DMS 273 treated with DMSO at 0.1 percent for 48 hours (cell line): ENCODE measurements at places on chromosomes 6 and 20.
A peak's percentile ranks its signal among the peaks of the same experiment; 100 is the strongest.

DNA sequence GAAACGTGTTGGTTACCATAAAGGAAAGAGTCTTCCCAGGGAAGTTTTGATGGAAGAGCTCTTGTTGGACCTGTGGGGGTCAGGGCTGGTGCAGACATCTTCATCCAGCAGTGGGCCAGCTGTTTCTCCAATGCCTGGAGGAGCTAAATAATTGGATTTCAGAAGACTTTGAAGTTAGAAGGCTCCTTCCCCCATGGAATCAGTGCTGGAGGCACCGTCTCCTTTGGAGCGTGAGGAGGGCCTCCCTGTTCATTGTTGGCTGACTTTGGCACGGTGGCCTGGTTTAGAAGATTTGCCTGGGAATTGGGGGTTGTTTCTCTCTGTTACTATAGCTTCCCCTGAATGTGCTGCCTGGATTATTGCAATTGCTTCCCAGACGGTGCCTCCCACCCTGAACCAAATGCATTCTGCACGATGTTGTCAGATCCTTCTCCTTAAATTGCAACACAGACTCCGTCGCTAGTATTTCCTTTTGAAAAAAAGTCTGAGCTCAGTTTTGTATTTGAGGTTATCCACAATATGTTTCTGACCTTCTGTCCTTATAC is 27.7 kb upstream of the KCNG1 start:
- DNase-seq = no peak

DNA sequence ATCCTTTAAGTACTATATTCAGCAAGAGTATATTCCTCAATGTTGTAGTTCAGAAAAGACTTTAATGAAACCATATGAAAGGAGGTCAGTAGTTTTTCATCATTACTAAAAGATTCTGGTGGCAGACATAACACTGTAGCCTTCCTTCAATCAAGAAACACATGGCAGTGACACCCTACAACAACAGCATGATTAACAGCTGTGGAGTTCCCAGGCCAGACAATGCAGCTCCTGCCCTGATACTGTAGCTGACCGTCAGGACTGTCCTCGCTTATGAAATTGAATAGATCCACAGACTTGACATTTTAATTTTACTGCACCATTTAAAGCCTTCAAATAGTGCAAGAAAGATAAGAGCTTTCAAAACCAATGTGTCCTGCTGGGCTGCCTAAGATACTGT is 43.6 kb downstream of the USP45 start:
- no peak for DNase-seq

GRCh38 chr6:126831461-126831860 is 287.0 kb upstream of the RSPO3 start:
- DNase-seq = no peak

- peak; percentile 68 for DNase-seq
Observed at GRCh38 chr6:138815797-138816528, 20.1 kb downstream of the ECT2L start.

GRCh38 chr20:36467076-36467999 is 74.0 kb upstream of the MYL9 start:
- peak; percentile 90 for DNase-seq

DNA sequence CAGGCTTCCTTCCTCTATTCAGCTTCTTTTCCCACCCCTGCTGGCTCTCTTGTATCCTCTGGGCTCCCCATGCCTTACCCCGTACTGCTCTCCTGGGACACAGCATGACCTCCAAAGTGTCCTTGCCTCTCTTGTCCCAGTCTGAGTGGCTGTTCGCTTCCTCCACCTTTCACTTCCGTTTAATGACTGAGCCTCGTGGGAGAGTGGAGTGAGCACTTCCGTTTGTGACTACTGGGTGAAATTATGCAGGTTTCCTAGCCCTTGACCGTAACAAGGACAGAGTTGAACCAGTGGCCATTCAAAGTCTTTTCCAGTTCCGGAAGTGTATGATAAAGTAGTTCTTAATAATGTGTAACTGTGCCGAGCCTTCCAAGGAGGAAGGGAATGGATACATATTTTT is 109.2 kb downstream of the ARID1B start:
- DNase-seq = no peak

- no peak for DNase-seq
Observed at GRCh38 chr6:158646023-158646910, 1.7 kb upstream of the DYNLT1 start.

GRCh38 chr20:62537649-62538292 is 62.0 kb upstream of the GATA5 start:
- no peak for DNase-seq

- DNase-seq = no peak
Observed at GRCh38 chr20:33910056-33910455, 83.7 kb upstream of the RALY start.

DNA sequence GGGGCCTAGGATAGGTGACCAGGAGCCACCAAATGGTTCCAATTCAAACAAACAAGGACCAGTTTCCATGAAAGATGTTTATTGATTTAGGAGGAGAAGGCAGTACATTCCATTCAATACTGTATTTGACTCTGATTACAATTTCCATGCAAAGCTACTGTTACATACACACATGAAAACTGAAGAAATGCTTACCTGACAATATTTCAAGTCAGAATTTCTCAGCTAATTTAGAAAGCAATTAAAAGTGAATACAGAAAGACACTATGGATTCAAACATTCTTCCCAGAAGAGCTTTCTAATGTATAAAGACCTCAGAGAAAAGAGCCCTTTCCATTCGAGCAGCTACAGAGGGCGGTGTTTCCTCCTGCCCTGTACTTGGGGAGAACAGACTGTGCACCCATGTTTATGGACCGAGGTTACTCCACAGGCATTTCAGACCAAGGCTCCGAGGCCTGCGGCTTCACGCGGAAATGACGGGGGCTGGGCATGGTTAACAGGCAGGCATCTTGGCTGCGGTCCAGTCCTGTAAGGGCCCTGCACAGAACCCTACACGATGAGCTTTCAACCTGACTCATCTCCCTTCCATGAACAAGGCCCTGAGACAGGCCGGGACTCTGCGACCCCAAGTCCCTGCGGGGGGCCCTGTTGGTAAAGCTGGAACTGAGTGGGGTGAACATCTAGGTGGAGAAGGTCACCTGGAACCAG is 25.7 kb upstream of the TCFL5 start:
- DNase-seq = no peak

DNA sequence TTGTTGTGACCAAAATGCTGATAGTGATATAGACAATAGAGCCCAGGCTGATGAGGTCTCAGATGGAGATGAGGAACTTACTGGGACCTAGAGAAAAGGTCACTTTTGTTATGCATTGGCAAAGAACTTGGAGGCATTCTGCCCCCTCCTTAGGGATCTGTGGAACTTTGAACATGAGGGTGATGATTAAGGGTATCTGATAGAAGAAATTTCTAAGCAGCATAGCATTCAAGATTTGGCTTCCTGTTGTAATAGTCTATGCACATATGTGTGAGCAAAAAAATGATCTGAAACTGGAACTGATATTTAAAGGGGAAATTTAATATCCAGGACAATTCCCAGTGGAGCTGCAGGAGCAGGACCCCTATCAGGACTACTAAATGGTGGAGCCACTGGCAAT is 17.1 kb downstream of the HLA-A start:
- no peak for DNase-seq

- no peak for DNase-seq
Observed at GRCh38 chr6:136236466-136237293, 13.4 kb downstream of the MTFR2 start.

- no peak for DNase-seq
Observed at GRCh38 chr6:1970151-1970561, 275.2 kb downstream of the GMDS start.

- DNase-seq = no peak
Observed at GRCh38 chr6:101730954-101731353, 337.4 kb downstream of the GRIK2 start.

- DNase-seq = peak; percentile 39
Observed at GRCh38 chr6:73652637-73653570, 888 bp downstream of the SLC17A5 start.

DNA sequence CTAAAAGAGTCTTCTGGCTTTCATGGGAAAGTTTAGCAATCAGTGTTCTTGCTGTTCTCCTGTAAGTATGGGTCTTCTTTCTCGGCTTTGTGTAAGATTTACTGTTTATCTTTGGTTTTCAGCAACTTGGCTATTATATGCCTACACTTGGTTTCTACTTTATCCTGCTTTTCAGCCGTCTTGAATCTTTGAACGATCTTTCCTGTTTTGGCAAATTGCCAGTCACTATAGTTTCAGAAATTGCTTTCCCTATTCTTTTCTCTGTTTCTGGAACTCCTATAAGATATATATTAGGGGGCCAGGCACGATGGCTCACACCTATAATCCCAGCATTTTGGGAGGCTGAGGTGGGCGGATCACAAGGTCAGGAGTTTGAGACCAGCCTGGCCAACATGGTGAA is 14.6 kb upstream of the SRPK1 start:
- no peak for DNase-seq

DNA sequence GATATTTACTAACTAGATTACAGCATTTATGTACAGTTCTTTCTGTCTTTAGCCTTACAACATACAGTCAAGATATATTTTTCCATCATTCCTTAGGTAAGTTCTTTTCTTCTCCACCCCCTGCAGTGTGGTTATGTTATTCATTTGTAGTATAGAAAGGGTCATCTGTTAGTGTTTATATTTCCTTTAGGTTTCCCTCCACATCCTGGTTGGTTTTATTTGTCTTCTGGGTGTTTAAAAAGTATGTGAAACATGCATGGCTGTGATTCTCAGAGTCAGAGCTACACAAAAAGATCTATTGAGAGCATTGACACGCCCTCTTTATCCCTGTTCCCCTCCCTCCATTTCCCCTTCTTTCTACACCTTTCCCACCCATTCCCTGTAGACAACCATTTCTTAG is 20.1 kb downstream of the DHX35 start:
- no peak for DNase-seq

DNA sequence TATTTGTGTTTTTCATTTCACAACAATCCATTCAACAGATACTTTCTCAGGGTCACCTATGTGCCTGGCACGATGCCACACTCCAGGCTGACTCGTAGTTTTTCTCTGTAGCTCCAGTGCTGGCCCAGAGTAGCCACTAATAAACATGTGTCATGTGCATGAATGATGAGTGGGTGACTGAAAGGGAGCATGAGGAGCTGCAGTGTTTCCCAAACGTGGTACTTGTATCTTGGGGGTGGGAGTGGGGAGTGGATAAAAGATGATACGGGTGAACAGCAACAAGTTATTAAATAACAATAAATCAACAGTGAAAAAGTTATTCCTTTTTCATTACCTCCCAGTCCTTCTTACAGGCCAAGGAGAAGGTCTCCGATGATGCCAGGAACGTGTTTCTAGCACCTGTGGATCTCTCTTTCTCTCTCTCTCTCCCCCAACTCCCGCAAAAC is 17.1 kb downstream of the SRXN1 start:
- DNase-seq = no peak

- DNase-seq = no peak
Observed at GRCh38 chr6:66184091-66184490, 477.1 kb upstream of the EYS start.

DNA sequence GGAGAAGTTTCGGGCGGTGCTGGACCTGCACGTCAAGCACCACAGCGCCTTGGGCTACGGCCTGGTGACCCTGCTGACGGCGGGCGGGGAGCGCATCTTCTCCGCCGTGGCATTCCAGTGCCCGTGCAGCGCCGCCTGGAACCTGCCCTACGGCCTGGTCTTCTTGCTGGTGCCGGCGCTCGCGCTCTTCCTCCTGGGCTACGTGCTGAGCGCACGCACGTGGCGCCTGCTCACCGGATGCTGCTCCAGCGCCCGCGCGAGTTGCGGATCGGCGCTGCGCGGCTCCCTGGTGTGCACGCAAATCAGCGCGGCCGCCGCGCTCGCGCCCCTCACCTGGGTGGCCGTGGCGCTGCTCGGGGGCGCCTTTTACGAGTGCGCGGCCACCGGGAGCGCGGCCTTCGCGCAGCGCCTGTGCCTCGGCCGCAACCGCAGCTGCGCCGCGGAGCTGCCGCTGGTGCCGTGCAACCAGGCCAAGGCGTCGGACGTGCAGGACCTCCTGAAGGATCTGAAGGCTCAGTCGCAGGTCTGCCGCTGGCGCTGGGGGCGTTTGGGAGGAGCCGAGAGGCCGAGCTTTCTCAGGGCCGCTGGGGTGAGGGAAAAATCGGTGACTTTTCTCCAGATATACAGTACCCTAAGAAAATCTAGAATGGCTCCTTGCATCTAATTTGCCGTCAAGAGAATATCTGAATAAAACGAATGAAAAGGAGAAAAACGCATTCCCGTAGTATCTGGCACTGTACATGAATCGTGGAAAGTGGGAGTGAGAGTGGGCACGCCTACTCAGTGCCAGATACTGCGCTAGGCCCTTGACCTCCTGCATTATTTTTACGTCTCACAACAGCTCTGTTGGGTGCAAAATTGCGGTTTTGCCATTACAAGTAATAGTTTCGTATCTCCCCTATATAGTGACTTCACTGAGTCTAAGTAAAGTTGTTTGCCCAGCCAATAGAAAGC is 1.0 kb downstream of the CALHM6 start:
- DNase-seq = no peak

DNA sequence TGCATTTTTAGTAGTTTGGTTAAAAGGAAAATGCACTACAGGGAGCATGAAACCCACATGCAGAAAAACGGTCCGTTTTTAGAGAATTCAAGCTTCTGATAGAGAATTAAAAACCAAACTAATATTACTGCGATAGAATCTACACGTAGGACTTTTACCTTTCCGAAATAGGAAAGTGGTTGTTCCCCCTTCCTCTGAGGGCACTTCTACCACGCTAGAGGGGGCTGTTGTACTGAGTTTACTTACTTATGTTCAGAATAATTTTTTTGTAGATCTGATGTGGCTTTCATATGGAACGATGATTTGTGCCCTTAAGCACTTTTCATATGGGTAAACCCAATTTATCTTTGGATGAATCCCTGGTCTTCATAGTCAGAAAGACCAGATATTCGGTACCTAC is 264.3 kb upstream of the PLN start:
- DNase-seq = peak; percentile 19

- DNase-seq = no peak
Observed at GRCh38 chr6:129801909-129802308, 59.2 kb downstream of the TMEM244 start.

DNA sequence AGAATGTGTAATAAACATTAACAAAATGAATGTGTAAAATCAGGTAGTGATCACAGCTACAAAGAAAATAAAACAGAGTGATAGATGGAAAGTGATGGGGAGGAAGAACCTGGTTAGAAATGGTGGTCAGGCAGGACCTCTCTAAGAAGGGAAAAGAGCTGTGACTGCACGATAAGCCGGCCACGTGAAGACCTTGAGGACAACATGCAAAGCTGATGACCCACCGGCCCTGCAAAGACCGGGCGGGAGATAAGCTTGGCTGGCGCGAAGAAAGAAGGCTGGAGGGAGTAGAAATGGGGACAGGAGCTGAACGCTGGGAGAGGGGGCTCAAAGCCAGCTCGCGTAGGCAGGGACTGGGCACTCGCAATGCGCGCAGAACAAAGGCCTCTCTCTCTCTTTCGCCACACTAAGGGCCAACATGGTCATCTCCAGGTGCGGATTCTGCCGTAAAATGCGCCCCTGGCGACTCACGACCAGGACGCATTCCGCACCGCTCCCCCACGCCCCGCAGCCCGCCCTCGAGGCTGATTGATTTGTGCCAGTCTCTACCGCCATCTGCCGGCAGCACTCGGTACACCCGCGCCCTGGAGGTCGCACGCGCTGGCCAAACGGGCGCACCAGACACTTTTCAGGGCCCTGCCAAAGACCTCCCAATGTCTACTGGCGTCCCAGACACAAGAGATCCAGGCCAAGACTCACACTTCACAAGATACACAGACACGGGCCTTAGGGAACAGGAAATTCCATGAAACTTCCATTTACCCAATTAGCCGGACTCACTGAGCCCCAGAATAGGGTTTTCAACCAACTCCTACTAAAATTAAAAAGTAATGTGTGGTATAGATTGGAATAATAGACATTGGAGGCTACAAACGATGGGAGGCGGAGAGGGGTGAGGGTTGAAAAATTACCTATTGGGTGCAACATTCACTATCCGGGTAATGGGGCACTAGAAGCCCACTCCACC is 9.4 kb downstream of the DEFB132 start:
- peak; percentile 54 for DNase-seq
